ENCODE measurements at places on chromosomes 4 and X.

GRCh38 chr4:115159141-115159540 lies 45.7 kb upstream of the NDST4 start:
- ATAC-seq: no peak

GRCh38 chrX:1493412-1493811 lies 40.7 kb upstream of the ASMTL start:
- ATAC-seq: no peak

GRCh38 chr4:121041307-121042090 lies 30.8 kb downstream of the NDNF start:
- ATAC-seq: no peak

DNA sequence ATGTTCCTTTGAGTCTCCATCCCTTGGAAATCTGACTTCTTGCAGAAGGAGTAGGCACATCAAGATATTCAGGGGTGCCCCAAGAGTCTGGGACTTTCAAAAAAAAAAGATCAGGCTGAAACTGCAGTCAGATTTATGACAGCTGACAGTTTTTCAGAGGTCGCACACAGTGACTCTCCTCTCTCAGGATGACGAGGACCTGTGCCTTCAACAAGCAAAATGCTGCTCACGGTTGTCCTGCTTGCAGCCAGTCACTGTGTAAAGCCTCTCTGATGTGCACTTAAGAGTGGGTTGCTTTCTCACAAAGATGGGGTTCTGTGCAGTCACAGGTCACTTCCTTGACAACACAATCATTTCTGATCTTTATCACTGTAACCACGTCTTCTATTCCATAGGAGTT lies 178.2 kb downstream of the PTTG2 start:
- ATAC-seq: no peak

GRCh38 chr4:73189274-73189810 lies 69.3 kb downstream of the ANKRD17 start:
- no peak for ATAC-seq

DNA sequence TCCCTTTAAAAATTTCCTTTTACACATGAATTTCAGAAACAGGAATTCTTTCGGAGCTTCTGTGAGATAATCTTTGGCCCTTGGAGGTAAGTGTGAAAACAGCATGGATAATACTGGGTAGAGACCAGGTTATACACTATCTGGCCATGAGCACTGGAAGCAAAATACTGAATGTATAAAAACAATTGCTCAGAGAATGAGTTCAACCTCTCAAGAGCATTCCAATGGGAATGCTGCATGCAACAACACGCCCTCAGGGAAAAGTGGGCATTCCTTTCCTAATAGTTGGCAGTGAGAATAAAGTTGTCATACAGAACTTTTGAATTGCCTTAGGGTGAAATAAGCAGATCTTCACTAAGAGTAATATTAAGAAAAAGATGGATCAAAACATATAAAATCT lies 574.8 kb upstream of the DIPK2B start:
- ATAC-seq: no peak

Measured in motor neuron (in vitro differentiated cells).